ENCODE measurements at places on chromosomes 1 and 21. TPM values are rescaled to one million over a fixed set of nuclear protein-coding genes. Genes with fewer than 3 reads are reported as not detected.
A peak's percentile ranks its signal among the peaks of the same experiment; 100 is the strongest.

ZNF593OS gene
- not detected for total RNA-seq

LCE1A gene
- not detected for total RNA-seq

- DNase-seq, result peak; percentile 76
These were observed 2.7 kb downstream of the ZBTB7B start for GRCh38 chr1:155005076-155006011.

DNA sequence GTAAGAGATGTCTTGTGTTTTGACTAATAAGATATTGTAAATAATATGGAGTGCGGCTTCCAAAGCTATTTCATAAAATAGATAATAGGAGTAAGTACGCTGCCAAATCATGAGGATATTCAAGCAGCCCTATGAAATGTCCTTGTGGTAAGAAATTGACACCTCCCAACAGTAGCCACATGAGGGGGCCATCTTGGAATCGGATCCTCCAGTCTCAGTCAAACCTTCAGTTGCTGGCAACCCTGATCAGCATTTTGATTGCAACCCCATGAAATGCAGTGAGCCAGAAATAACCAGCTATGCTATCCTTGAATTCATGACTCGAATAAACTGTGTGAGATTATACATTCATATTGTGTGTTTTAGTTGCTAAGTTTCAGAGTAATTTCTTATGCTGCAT lies 212.4 kb downstream of the PLA2G4A start:
- no peak for DNase-seq

GRCh38 chr1:26993237-26994019 lies at the start of gene TRNP1:
TSS of gene TRNP1 (plus strand) at chr1:26993692. CDS start at chr1:26993787, 95 bp downstream.
- peak; percentile 86 for DNase-seq

- peak; percentile 89 for DNase-seq
These were observed 17.9 kb downstream of the MTX1 start for GRCh38 chr1:155226188-155226909.

GRCh38 chr1:168263130-168263529 lies 17.5 kb upstream of the TBX19 start:
- no peak for DNase-seq

All from B cell (primary cell).